ENCODE measurements at places on chromosomes 1 and 21. TPM values are rescaled to one million over a fixed set of nuclear protein-coding genes. Genes with fewer than 3 reads are reported as not detected.
A peak's percentile ranks its signal among the peaks of the same experiment; 100 is the strongest.

PLA2G5 gene
- 1.1 TPM for total RNA-seq

OLIG2 gene
- total RNA-seq = 0.18 TPM

GBP2 gene
- 17.2 TPM for total RNA-seq

DNA sequence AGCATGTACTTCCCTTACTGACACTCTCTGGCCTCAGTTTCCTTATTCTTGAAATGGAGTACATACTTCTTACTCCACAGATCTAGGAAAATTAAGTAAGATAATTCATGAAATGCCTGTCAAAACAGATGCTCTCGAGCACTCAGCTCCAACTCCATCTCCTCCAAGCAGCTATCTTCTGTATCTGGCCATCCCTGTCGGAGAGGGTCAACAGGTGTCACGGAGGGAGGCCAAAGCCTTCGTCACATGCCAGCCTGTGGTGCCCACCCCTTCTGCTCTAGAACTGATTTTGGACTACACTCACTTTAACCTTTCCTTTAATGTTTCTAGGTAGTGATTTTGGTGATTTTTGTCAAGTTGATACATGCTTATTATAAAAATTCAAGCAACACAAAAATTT is 18.8 kb upstream of the PKP1 start:
- DNase-seq = no peak
- no peaks in the 10 kb centered on the region for H3K27me3 ChIP-seq
- H3K4me1 ChIP-seq = no peaks in the 10 kb centered on the region
- no peaks in the 10 kb centered on the region for H3K36me3 ChIP-seq
- H3K27ac ChIP-seq = no peak overlapping the region
- no peak overlapping the region for H3K4me3 ChIP-seq

GRCh38 chr1:19768353-19769210 is 31.1 kb downstream of the TMCO4 start:
- no peak overlapping the region for H3K4me3 ChIP-seq
- DNase-seq = no peak
- H3K36me3 ChIP-seq = no peaks in the 10 kb centered on the region
- no peaks in the 10 kb centered on the region for H3K27me3 ChIP-seq

DNA sequence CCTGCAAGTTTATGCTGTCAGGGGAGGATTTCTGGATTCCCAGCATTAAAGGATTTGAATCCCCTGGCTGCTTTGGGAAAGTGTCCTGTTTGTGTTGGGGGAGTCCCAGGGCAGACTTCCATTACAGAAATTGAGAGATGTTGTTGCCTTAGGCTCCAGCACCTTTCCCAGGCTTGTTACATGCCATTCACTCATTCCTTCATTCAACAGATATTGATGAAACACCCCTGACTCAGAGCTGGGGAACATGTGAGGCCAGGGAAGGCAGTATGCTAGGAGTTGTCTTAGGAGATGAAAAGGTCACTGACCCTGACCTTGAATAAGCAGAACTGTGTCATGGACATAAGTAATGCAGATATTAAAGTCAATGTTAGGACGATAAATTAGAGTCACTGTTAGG is 161.7 kb downstream of the NTMT2 start:
- H3K27me3 ChIP-seq = no peaks in the 10 kb centered on the region
- H3K4me1 ChIP-seq = peaks cover 4% of the 10 kb centered on the region
- H3K27ac ChIP-seq = no peak overlapping the region
- H3K4me3 ChIP-seq = no peak overlapping the region
- H3K36me3 ChIP-seq = no peaks in the 10 kb centered on the region

GRCh38 chr1:230067871-230068620 is 1.0 kb downstream of the GALNT2 start:
- H3K27ac ChIP-seq = peak overlapping the region; percentile 91
- H3K36me3 ChIP-seq = no peaks in the 10 kb centered on the region
- H3K27me3 ChIP-seq = no peaks in the 10 kb centered on the region
- peak overlapping the region; percentile 88 for H3K4me3 ChIP-seq
- peaks cover 4% of the 10 kb centered on the region for H3K4me1 ChIP-seq

GRCh38 chr1:108503062-108503733 is 53.1 kb downstream of the NBPF6 start:
- no peaks in the 10 kb centered on the region for H3K27me3 ChIP-seq
- no peak overlapping the region for H3K4me3 ChIP-seq
- no peaks in the 10 kb centered on the region for H3K4me1 ChIP-seq
- DNase-seq = peak; percentile 17
- no peak overlapping the region for H3K27ac ChIP-seq

DNA sequence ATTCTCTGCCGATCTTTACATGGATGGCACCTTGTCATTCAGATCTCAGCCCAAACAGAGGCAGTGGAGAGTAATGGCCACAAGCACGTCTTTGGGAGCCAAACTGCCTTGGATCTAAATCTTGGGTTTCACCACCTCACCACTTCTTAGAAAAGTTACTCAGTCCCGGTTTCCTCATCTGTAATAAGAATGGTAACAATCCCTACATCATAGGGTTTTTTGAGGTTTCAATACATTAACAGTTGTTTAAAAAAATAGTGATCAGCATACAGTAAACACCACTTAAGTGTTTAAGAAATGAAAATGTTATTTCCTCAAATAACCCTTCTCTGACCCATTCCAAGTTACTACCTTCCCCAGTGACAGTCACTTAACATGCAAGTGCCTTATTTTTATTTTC is 38.5 kb upstream of the KCNA3 start:
- H3K27ac ChIP-seq = no peak overlapping the region
- no peak for DNase-seq
- H3K4me1 ChIP-seq = no peaks in the 10 kb centered on the region

DNA sequence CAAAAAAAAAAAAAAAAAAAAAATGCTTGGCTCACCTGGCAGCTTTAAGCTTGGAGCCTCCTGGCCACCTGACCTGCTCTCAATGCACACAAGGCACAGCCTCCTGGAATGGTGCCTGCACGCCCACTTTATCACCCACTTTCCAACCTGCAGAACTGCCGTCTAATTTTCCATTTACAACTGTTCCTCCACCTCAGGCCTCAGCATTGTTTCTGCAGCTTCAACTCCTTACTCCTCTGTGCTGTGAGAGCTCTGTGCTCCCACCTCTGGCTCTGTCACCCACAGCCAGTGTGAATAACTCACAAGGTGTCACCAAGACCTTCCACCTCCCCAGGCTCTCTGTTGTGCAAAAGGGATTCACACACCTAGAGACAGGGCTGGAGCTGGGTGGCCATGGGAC is 38.7 kb upstream of the GPR157 start:
- no peak overlapping the region for H3K27ac ChIP-seq
- no peaks in the 10 kb centered on the region for H3K27me3 ChIP-seq
- H3K36me3 ChIP-seq = no peaks in the 10 kb centered on the region
- DNase-seq = peak; percentile 32
- H3K4me1 ChIP-seq = no peaks in the 10 kb centered on the region

DNA sequence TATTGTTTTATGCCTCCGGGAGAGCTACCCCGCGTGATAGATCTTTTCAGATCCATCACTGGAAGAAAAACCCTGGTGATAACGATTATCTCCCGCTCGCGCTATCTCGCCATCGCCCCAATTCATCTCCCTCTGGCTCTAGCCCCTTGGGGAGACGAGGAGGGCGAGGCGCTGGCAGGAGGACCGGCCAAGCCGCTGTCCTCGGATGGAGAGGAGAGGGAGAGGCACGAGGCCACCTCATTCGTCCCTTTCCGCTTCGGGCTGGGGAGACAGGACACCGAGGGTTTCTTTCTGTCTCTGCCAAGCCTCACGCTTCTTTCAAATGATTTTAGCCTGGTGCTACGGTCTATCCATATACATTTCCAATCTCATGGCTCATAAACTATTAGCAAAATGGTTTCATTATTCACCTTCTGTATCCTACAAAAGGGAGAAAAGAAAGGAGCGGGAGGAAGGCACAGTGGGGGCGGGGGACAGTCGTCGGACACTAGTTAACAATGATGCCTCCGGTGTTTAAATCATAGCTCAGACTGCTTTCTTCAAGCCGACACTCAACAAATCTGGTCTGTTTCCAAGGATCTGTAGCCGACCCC is 415.0 kb upstream of the ESRRG start:
- H3K36me3 ChIP-seq = no peaks in the 10 kb centered on the region
- DNase-seq = peak; percentile 14
- no peak overlapping the region for H3K4me3 ChIP-seq
- no peak overlapping the region for H3K27ac ChIP-seq
- H3K4me1 ChIP-seq = peaks cover 6% of the 10 kb centered on the region
- H3K27me3 ChIP-seq = peaks cover 70% of the 10 kb centered on the region

- H3K4me3 ChIP-seq = peak overlapping the region; percentile 87
- peak; percentile 92 for DNase-seq
Measured at GRCh38 chr1:91020967-91021685, 709 bp downstream of the ZNF644 start.

DNA sequence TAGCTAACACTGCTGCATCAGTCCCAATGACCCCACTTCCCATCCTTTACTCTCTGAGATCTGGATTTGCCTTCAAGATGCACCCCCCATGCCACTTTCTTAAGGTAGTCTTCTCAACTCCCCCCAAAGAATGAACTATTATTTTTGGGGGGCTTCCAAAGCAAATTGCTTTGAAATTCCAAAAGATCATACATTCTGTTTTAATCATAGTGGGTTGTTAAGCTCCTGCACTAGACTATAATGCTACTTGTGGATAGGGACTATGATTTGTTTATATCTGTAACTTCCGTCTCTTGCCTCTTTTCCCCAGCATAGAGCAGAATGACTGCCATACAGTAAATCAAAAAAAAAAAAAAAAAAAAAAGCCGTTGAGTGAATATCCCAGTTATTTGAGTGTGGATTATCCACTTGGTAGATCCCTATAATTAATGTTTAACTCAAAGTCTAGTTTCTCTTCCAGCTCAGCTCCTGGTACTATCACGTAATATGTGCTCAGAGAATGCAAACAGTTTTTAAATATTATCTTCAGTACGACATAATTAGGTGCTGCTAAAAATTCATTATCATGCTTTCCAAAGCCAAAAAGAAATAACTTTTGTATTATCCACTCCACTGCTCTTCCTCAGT is 26.9 kb downstream of the KIRREL1 start:
- H3K27ac ChIP-seq = peak overlapping the region; percentile 89
- no peak for DNase-seq
- H3K4me3 ChIP-seq = no peak overlapping the region
- no peaks in the 10 kb centered on the region for H3K36me3 ChIP-seq
- H3K27me3 ChIP-seq = no peaks in the 10 kb centered on the region

DNA sequence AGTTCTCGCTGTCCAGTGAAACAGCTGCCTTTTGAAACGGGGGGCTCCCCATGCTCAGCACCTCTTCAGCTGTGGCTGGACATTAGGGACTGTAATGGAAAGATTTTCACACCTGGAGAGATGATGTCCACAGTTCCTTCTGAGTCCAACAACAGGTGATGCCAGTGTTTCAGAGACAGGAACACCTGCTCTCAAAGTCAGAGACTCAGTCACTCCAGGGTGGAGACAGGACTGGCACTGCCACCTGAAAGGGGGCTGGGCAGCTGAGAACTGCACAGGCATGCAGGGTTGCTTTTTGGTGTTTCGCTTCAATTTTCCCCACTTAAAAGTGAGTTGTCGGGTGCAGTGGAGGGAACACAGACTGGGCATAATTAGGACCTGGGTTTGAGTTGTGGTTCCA is 124.8 kb downstream of the GALNT2 start:
- no peaks in the 10 kb centered on the region for H3K4me1 ChIP-seq
- no peaks in the 10 kb centered on the region for H3K27me3 ChIP-seq
- DNase-seq = no peak
- peak overlapping the region; percentile 35 for H3K27ac ChIP-seq
- peaks cover 2% of the 10 kb centered on the region for H3K36me3 ChIP-seq
